Heart left ventricle (tissue), 16 donors: ENCODE measurements at places on chromosomes 5 and 9. TPM values are rescaled to one million over a fixed set of nuclear protein-coding genes. Genes with fewer than 3 reads are reported as not detected.

DNA sequence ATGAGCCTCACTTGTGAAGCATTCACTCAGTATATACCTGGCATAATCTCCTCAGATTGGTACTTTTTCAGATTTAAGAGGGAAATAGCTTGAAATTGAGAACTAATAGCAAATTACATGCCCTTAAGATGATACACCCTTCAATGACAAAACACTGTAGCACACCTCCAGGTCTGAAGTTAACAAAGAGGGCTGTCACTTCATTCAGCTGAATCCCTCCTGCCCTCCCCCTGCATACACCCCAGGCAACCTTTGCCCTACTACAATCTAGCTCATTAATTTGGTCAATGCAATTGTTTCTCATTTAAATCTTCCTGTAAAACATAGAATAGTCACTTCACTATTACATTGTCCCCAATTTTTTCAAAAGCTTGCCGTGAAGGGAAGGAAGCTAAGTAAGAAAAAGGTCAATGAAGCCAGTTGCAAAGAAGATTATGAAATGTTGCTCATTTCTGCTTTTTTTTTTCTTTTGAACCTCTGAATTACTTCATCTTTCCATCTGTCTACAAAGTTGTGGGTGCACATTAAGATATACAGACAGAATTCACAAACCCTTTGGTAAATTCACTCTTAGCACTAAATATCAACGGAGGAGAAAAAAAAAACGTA lies 294.8 kb upstream of the PTGER4 start:
- DNase-seq: no peak

Gene ITGA2
- total RNA-seq: 10.7 TPM

GRCh38 chr5:145347026-145347616 lies 488.0 kb downstream of the PRELID2 start:
- no peak for DNase-seq

DNA sequence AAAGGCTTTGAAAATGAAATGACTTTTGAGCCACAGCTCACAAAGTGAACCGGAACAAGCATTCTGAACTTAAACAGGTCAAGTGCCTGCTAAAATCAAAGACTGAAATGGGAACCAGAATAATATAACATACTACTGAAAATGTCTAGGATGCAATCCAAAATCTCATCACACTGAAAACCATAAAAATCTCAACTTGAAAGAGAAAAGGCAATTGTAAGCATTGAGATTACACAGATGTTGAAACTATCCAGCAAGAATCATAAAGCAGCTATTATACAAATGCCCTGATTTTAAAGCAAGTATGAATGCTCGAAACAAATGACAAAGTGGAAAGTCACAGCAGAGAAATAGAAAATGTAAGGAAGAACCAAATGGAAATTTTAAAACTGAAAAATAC lies 211.5 kb upstream of the GAS1 start:
- DNase-seq: no peak

DNA sequence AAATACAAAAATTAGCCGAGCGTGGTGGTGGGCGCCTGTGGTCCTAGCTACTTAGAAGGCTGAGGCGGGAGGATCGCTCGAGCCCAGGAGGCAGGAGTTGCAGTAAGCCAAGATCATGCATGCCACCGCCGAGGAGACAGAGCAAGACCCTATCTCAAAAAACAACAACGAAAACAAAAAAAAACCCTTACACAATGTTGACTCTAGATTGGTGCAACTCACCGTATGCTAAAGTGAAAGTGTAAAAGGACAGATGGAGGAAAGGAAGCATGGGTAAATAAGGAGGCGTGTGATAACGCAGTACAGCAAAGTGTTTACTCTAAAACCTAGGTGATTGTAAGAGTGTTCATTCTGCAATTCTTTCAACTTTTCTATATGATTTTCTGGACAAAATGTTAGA lies 15.9 kb upstream of the RUFY1 start:
- DNase-seq: no peak
